Fibroblast of mammary gland (primary cell): ENCODE measurements at places on chromosomes 2 and 18.

- DNase-seq: no peak
These were observed 146.3 kb upstream of the CTAGE1 start for GRCh38 chr18:22564036-22564435.

- no peak for DNase-seq
These were observed 896 bp upstream of the SLC8A1 start for GRCh38 chr2:40452786-40453185.

GRCh38 chr2:27214941-27215340 is 2.2 kb upstream of the CAD start:
- DNase-seq: peak; percentile 86

DNA sequence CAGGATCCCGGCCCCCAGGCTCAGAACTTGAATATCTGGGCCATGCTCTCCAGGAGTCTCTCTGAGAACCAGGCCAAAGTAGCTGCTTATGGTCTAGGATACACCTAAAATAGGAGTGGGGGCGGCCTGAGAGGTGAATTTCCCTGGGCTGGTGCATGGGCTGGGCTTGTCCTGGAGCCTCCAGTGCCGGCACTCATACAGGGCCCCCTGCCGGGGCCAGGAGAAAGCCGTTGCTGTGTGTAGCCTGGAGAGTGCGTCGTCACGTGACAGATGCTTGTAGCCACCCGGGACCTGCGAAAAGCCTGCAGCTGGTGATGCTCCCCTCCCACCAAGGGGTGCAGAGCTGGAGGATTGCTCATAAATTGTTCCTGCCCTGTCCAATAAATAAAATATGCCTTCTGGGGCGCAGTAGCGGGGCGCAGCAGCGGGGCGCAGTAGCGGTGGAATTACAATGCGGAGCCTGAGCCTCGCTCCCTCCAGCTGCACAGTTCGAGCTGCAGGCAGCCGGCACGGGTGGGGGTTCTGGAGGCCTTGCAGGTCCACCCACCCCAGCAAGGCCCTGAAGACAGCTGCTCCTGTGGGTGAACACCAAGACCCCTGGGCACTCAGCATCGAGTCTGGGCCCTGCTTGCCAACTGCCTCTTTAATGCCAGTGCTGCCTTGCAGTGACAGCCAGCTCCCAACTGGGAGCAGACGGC is 289.9 kb downstream of the NDUFA10 start:
- DNase-seq: no peak

GRCh38 chr2:154484338-154485099 is 214.0 kb upstream of the KCNJ3 start:
- DNase-seq: no peak

GRCh38 chr2:224155371-224155770 is 116.3 kb upstream of the SERPINE2 start:
- DNase-seq: no peak

- DNase-seq: no peak
These were observed 134.8 kb downstream of the CMPK2 start for GRCh38 chr2:6730649-6731532.

DNA sequence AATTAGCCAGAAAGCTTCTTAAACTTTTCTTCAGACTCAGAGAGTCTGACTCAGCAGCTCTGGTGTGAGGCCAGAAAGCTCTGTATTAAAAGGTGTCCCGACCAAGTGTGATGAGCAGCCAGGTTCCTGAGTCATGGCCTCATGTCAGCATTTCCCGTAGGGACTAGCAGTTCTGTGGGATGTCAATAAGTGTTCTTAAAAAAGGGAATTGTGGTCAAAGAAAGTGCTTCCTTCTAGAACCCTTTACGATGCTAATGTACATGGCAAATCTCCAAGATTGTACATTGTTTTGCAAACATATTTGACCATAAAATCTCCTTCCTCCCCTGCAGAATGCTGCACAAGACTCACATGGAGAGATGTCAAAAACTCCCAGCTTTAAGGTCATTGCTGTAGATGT is 80.1 kb downstream of the PLA2R1 start:
- peak; percentile 98 for DNase-seq

GRCh38 chr18:34458410-34458977 is 233.8 kb upstream of the NOL4 start:
- DNase-seq: no peak

DNA sequence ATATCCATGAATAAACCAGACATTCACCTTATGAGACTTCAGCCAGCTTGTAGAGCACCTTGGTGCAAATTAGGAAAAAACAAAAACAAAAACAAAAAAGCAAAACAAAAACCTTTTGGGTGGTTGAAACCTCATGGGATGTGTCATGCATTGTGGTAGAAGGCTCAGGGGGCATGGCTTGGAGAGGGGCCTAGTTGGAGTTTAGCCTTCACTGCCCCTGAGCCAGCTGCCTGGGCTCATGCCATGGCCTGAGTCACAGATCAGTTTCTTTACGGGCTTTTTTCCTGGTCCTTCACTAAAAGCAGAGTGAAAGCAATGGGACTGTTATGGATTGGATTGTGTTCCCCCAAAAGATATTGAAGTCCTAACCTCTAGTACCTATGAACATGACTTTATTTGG is 22.0 kb upstream of the DAPL1 start:
- peak; percentile 75 for DNase-seq

DNA sequence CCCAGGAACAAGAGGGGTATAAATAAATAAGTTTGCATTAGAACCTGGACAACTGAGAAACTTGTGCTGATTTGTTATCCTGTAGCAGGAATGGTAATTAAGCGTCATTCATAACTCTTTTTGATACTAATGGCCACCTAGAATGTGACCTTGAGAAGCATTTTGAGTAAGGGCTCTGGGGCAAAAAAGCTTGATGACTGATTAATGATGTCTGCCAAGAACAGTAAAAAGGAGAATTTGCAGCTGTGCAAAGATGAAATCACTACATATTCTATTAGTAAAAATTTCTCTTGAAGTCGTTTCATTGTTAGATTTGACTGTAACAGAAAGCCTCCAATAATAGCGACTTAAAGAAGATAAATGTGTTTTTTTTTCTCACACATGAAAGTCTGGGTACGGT is 157.7 kb downstream of the PRKCE start:
- no peak for DNase-seq

- peak; percentile 74 for DNase-seq
These were observed 1.0 kb upstream of the B4GALT6 start for GRCh38 chr18:31685097-31686082.

DNA sequence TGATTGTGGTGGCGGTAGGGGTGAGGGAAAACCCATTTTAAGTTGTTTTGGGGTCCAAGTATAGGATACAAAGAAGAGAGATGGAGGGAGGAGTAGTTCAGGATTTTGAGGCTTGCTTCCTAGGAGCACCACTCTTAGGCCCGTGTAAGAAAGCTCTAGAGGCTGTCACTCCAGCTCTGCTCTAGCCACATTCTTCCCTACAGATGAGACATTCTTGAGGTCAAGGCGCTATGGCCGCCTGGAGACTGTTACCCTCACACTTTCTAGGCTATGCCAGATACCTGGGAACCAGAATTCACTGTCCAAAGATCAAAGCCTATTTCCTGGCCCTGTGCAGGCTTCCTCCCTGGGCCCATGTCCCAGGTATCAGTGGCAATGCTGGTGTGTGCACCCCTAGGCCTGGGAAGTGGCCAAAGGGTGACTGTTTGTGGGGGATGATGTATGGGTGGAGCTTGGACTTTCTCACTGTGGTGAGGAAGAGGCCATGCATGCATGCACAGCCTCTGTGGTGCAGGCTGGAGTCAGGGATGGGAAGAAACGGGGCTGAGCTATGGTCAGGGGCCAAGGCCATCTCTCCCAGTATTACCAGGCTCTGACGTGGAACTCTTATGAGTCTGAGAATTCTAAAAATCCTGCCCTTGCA is 7.0 kb upstream of the TTL start:
- peak; percentile 71 for DNase-seq

DNA sequence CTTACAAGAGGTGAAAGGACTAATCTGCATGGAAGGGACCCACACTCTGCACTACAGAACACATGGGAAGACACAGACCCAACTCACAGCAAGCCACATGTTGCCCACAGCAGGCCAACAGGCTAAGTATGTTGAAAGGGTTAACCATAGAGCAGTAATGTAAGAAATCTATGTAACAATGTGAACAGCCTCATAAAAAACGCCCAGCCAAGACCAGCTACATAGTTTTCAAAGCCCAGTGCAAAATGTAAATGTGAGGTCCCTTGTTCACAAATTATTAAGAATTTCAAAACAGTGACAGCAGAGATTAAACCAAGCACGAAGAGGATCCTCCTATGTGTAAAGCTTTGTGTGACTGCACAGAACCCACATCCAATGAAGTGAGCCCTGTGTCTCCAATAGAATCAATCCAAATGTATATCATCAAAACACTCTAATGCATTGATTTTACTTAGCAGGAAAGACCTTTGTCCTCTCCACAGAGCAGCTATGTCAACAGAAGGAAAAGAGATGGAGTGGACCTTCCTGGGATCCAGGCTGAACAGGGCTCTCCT is 210.1 kb downstream of the AGPS start:
- no peak for DNase-seq

DNA sequence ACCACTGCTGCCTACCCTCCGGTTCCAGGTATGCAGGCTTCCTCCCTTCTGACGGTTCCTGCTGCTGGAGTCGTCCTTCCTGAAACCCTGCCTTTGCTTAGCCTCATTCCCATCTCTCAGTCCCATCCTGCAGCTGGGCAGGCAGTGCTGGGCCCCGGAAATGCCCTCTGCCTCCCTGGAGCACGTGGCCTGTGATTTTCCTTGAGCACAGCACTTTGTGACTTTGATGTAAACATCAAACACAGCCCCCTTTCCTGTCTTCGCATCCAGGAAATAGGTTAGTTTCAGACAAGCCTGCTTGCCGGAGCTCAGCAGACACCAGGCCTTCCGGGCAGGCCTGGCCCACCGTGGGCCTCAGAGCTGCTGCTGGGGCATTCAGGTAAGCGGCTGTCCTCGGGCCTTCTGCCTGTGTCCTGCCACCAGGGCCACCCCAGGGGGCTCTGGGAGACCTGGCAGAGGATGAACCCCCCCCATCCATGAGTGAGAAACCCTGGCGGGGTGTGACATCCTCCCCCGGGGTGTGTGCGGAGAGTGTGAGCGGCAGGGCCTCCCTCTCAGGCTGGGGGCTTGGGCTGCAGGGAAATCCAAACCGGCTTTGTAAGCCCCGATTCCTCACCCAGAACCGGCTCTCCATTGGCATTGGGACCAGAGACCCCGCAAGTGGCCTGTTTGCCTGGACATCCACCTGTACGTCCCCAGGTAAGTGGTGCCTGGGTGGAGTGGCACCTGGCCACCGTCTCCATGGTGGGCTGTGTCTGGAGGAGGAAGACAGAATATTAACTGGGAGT is at the start of gene ZAP70:
Gene ZAP70 (plus strand): TSS at position 281 of the 788 bp plus-strand sequence. CDS start 10,461 bp downstream, outside the sequence.
- no peak for DNase-seq

- DNase-seq: no peak
These were observed 420.6 kb upstream of the UBE2E3 start for GRCh38 chr2:180559771-180560170.

DNA sequence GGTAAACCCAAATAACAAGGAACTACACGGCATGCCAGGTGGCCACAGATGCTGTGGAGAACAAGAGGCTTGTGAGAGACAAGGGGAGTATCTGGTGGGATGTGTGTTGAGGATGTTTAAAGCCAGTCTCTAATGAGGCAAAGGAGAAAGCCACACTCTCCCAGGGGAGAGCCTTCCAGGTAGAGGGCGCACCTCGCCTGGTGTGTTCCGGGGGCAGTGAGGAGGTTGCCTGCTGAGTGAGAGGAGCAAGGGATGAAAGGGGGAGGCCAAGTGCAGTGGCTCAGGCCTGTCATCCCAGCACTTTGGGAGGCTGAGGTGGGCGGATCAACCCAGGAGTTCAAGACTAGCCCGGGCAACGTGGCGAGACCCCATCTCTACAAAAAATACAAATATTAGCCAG is 16.2 kb downstream of the SAG start:
- no peak for DNase-seq

- DNase-seq: no peak
These were observed 1131.7 kb upstream of the LRRTM1 start for GRCh38 chr2:81436256-81436655.

DNA sequence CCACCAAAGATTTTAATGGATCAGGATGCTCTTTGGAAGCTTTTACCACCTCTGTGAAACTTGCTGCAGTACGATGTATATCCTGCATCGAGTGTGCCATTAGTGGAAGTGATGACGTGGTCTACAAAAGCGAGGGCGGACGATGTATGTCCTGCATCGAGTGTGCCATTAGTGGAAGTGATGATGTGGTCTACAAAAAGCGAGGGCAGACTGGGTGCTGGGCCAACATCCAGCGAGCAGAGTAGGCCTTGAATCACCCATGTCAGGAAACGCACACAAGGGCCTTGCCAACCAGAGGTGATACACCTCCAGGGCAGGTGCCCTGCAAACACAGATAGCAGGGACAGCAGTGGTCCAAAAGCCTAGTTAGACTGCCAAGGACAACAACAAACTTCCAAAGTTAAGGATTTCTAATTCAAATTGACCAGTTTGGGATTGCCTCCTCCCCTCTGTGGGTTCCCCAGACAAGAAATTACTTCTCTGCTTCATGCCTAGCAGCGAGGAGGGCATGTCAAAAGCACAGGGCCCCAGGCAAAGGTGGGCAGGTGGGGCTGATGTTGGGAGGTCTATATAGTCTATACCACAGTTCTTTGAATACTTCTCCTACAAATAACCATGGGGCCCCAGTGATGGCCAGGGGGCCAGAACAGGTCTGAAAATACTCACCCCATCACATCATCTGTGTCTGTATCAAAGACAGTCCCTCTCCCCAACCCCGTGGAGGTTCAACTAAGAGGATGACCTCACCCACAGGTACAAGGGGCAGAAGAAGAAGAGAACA is 70.2 kb downstream of the ADD2 start:
- DNase-seq: no peak
